CD4-positive, alpha-beta T cell treated with Interleukin-17A for 4 hours (primary cell): ENCODE measurements at places on chromosomes 13 and 19.

DNA sequence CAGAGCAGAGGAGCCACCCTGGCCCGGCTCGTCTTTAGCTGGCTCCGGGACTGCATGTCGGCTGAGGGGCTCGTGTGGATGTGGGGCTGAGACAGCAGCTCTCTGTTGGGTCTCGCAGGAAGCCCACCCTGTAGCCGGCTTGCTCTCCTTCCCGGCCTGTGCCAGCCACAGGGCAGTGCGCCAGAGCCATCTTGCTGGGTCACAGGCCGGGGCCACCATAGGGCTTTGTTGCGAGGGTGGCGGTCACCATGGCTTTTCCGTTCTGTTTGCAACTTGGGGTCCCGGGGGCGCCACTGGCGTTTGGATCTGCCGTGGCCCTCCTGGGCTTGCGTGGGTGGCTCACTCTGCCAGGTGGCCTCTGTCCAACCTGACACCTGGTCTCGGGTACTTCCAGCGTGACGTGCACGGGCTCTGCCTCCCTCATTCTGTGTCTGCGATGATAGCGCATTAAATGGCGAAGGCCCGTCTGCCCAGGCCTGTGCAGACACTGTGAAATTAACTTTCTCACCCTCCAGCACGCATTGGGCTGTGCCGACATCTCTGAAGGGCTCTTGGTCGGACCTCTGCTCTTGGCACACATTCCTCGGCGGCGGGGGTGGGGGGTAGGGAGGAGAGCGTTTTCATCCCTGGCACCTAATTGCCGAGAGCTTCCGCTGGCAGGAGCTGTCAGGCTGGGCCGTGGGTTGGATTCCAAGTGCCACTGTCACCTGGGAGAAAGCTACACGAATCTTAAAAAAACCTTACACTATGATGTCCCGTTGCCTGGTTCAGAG is 95.1 kb downstream of the KDM4B start:
- no peak for DNase-seq

DNA sequence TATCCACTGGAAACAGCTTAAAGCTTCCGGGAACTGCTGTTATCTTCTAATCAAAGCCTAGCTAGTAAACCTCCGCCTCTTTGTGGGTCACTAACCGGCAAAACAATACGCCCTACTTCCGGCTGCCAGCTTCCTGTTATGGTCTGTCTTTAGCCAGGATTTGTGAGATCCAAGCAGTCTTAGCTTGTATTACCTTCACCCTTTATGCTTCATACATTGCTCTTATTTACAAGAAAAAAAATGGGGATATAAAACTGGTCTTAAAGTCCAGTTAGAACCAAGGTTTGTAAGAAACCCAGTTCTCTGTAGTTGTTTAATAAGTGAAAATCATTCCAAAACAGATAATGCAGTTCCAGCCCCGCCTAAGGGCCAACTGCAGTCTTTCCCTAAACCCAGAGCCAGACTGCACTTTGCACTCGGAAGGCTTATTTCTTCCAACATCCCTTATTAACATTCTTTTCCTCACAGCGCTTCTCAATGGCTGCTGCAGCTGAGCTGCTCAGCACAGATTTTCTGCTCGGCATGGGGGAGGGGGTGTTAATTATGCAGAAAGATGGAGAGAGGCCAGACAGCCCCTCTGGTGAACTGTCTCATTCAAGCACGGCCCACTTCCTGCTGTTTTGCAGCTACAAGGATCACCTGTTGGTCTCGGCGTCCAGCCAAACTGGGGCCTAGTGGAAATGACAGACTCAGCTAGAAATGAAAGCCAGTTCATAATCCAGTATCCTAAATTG is 368.4 kb downstream of the KLF12 start:
- peak; percentile 93 for DNase-seq

GRCh38 chr19:58562122-58563033 is 4.0 kb upstream of the UBE2M start:
- DNase-seq: peak; percentile 57

DNA sequence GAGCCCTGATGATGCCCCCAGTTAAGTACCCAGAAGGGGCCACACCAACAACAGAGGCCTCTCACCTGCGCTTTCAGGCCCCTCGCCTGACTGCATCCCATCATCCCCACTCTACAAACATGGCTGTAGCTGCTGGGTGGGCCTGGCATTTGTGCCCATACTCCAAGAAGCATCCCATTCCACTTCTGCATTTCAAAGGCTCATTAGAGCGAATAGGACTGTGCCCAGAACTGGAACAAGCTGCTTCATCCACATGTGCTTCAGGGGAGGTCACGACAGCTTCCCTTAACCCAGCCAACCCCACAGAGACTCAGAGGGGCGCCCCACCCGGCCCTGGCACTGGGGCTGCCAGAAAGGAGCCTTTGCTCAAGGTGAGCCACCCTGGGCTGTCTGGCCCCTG is 156.9 kb downstream of the SIPA1L3 start:
- no peak for DNase-seq

DNA sequence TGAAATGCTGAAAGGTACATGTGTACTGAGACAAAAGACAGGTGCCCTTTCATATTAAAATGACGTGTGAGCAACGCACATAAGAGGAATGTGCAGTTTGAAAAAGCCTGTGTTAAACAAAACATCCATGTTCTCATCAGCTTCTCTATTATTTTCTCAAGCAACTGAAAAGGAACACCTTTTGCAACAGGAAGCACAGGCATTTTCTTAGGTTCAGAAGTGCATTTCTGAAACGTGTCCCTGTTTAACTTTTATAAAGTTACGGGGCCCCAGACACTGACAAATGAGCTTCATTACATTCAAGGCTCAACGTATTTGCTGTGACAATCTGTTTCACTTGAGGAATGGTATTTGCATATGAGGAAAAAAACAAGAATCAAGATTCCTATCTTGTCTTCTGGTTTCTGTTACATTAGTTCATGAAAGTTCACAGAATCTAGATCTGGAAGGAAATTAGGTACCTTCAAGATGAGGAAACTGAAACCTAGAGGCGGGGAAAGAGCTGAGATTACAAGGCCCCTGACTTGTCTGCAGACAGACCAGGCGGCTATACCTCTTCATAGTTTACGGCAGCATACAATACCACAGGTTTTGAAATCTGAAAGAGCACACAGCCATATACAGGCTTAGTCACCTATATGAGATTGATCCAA is 431.7 kb downstream of the KLF12 start:
- DNase-seq: peak; percentile 59

GRCh38 chr13:74774264-74774663 is 640.1 kb upstream of the KLF12 start:
- no peak for DNase-seq
